ENCODE measurements at places on chromosomes 1 and 21.

GRCh38 chr1:117817629-117818028 lies 111.8 kb downstream of the GDAP2 start:
- DNase-seq, result no peak

DNA sequence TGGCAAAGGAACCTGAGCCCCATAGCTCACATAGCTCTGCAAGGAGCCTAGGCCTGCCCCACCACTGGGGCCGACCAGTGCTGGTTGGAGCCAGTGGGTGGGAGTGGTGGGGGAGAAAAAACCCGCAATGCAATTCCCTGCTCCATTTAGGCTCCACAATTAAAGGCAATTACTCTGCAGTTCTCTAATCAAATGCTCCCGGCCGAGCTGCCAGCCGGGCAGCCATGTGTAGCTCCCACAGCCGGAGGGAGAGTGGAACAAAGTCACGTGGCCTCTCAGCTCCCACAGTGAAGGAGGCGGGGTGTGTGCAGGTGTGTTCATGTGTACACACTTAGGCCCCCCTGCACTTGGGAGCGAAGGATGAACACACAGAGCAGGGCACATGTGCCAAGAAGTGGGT lies 81.6 kb downstream of the KIRREL1 start:
- DNase-seq, result no peak

DNA sequence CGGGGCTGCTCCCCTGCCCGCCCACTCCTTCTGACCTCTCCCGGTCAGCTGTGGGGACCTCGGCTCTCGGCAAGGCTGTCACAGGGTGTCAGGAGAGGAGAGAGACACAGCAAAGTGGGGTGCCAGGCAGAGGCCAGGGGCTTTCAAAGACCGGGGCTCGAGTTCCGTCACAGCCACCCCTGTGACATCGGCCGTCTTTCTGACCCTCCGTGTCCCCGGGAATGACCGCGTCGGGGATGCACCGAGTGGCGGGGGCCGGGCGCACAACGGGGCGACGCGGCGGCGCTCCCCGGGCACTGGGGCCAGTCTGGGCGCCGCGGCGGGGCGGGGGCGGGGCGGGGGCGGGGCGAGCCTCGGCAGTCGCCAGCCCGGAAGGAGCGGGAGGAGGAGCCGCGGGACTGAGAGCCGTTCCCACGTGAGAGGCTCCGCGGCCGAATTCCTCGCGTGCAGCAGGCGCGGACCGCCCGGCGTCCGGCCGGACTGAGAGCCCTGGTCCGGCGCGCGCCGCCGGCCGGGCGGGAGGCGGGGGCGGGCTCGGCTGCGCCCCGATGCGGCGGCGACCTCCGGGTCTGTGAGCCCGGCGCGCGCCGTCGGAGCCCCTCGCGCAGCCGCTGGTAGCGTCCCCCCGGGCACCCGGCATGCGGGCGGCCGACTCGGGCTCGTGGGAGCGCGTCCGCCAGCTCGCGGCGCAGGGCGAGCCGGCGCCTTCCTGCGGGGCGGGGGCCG lies 229.7 kb upstream of the TMEM51 start:
- no peak for DNase-seq

- no peak for DNase-seq
Observed at GRCh38 chr21:41280115-41280919, 36.3 kb upstream of the FAM3B start.

- DNase-seq, result no peak
Observed at GRCh38 chr1:107098961-107099360, 41.9 kb upstream of the NTNG1 start.

DNA sequence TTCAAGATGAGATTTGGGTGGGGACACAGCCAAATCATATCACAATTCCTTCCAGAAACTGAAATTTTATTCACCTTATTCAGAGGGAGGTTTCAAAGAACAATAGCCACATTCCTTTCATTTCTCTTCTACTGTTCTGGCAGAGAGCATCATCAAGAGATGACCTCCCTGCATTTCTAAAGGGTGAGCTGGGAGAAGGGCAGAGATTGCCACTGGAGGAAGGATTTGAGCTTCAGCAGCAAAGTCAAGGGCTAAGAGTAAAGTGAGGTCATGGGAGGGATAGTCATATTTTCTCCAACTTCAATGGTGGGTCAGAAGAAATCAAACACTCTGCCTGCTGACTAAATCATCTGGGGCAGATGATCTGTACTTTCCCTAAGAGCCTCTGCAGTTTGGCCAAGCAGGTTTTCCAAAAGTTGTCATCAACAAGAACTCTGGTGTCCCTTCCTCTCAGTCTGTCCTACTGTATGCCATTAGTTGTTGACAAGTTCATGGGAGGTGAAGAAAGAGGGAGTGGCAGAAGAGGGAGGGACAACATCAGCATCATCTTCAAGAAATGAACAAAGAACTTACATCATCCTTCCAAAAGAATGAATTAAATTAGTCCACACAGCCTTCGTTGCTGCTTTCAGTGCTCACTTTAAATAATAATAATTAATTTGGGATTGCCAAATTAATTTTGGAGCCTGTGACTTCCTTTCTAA lies 298.3 kb downstream of the ASTN1 start:
- peak; percentile 3 for DNase-seq

DNA sequence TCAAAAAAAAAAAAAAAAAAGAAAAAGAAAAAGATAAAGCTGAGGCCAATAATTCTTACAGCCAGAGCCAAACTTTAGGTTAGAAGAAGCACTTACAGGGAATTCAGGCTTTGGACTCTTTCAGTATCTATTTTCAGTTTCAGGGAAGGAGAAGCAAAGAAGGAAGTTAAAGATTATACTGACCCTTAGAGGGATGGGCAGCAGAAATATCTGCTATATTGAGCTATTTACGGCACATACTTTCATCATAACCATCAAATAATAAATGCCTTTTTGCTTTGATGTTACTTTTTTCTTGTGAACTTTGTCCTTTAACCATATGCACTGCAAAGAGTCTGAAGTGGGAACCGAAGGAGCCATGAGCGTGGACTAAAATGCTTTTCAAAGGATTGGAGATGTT lies 42.0 kb downstream of the TM2D1 start:
- DNase-seq, result no peak

DNA sequence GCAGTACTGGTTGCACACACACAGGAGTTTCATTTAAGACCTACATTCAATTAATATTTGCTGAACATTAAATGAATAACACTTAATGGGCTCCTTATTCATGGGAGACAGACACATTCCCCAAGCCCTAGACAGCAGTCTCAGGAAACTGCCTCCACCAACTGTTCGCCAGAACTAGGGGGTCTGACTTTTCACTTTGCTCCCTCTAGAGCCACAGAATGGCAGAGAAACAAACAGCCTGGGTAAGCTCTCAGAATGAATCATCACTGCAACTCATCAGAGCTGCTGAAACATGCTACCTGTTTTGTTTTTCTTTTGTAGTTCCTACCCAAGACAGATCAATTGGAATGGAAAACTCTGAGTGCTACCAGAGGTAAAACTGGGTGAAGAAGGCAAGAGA lies 31.7 kb downstream of the ELK4 start:
- DNase-seq, result no peak

GRCh38 chr1:168293356-168293755 lies 12.7 kb downstream of the TBX19 start:
- DNase-seq, result no peak

DNA sequence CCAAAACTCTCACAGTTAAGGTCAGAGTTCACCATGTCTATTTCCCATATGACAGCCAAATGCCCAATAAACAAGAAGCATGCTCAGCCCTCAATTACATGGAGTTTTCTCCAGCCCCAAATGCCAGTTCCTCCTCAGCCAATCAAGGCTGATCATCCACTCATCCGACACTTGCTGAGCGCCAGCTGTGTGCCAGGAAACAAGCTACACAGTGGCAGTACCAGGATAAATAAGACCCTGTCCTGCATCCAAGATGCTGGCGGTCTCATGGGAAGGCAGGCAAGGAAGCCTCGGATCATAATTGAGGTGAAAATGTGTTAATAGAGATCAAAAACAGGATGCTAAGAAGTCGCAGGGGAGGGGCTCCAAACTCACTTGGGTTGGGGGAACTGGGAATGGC lies 7.7 kb downstream of the ZBTB17 start:
- no peak for DNase-seq

- DNase-seq, result no peak
Observed at GRCh38 chr1:149917571-149918144, at the start of gene SV2A. Gene SV2A, minus strand, starts transcription at chr1:149917844. Its CDS starts 4,004 bp downstream, at chr1:149913840.

DNA sequence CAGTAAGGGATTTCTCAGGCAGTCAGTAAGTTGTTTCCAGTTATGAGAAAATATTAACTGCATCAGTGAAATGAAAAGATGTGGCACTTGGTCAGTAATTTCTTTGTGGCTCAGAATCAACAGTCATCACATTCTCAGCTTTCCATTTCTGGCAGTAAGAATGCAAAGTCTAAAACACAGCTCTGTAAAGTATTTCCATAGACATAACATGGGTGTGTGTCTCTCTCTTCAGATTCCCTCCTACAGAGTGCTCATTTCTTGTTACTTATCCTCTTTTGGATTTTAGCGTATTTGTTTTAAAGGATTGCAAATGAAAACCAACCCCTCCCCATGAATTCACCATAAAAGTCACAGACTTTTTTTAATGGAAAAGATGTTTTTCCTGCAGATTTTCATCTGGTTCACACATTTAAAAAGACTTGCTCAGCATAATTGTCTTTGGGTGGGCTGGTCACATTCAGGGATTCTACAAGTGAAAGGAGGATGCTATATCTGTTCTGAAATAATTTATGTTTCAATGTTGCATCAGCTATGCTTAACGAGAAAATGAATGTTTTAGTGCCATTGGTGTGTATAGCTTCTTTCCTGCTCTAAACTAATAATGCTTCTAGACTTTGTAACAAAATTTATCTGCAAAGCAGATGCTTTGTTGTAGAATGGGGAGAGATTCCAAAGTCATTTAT lies 34.6 kb upstream of the CD55 start:
- no peak for DNase-seq

DNA sequence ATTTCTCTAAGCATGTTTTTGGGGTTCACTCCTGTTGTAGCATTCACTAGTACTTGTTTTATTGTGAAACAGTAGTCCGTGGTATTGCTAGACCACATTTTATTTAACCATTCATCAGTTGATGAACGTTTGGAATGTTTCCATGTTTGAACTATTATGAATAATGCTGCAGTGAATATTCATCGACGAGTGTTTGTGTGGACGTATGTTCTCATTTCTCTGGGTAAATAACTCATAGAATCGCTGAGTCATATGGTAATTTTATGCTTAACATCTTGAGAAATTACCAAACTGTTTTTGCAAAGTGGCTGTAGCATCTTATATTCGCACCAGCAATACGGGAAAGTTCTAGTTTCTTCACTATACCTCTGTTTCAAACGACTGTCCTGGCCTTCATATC lies 28.0 kb upstream of the KAZN start:
- no peak for DNase-seq

GRCh38 chr1:175648927-175649326 lies 94.5 kb downstream of the TNR start:
- no peak for DNase-seq

GRCh38 chr1:154958036-154958435 lies 2.1 kb upstream of the PBXIP1 start:
- no peak for DNase-seq

- DNase-seq, result no peak
Observed at GRCh38 chr1:119631433-119632102, 16.5 kb downstream of the ZNF697 start.

DNA sequence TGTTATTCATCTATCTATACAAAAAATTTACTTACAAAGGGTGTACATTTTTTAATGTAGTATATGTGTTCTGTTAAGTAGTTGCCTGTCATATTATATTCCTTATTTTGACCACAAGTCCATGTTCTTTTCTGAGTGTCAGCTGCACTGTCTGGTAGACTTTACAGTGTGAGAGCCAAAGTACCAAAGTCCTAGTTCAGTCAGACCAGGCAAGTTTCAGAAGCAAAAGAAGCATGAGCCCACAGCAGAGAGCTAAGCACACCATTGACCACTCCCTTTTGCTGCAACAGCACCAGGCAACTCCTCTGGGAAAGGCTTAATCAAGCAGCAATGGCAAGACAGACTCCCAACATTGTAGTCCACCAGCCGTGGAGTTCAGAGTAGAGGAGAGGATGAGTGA lies 631.9 kb upstream of the PKN2 start:
- no peak for DNase-seq

- DNase-seq, result no peak
Observed at GRCh38 chr1:6948416-6948815, 163.2 kb downstream of the CAMTA1 start.

GRCh38 chr1:37605806-37606474 lies 10.2 kb upstream of the GNL2 start:
- no peak for DNase-seq

DNA sequence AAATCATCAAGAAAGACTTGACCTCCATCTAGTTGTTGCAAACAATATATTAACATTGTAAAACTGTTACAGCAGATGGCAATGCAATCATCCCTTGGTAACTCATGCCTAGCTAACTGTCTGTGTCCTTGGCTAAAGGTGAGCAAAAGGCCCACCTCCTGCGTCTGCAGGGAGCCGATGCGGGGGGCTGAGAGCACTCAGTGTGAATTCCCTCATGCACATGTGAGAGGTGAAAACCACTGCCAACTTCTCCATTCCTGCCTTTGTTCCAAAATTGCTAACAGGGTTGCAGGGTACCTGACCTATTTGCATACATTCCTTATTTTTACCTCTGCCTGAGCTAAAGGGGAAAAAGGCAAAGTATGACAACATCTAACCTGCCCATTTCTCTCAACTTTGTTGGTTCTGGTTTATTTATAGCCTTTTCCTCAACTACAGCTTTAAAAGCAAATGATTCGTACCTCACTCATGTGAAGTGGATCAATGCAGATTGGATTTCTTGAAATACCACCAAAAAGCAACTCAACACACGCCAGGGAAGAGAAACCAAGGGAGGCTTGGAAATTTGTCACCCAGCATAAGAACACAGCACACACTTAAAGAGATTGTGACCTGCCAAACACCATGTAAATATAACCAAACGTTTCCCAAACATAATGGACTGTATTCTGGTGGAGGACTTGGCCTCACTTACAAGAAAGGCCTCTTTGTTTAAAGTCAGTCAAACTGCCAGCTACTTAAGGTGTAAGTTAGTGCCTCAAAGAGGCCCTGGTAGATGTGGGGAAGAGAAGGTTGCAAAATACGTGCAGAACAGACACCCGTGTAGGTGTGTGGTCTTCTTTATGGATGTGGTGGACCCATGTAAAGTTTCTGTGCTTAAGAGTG lies 651.0 kb downstream of the SMYD3 start:
- no peak for DNase-seq

GRCh38 chr1:218273762-218274479 lies 11.2 kb upstream of the RRP15 start:
- DNase-seq, result no peak

- no peak for DNase-seq
Observed at GRCh38 chr1:246798107-246798506, 73.9 kb downstream of the SCCPDH start.

GRCh38 chr1:65195495-65196417 lies 47.8 kb downstream of the AK4 start:
- no peak for DNase-seq
